ENCODE measurements at places on chromosomes 2 and 18. TPM values are rescaled to one million over a fixed set of nuclear protein-coding genes. Genes with fewer than 3 reads are reported as not detected.
A peak's percentile ranks its signal among the peaks of the same experiment; 100 is the strongest.

GRCh38 chr2:157565550-157565949, 63.1 kb downstream of the ACVR1C start:
- H3K4me3 ChIP-seq: no peak overlapping the region
- H3K4me1 ChIP-seq: no peaks in the 10 kb centered on the region
- no peak for DNase-seq
- no peaks in the 10 kb centered on the region for H3K27me3 ChIP-seq
- no peaks in the 10 kb centered on the region for H3K36me3 ChIP-seq

Gene FN1
- 2,058 TPM for total RNA-seq

- DNase-seq: no peak
- H3K4me3 ChIP-seq: no peak overlapping the region
Measured at GRCh38 chr2:72291059-72291458, 143.4 kb upstream of the CYP26B1 start.

DNA sequence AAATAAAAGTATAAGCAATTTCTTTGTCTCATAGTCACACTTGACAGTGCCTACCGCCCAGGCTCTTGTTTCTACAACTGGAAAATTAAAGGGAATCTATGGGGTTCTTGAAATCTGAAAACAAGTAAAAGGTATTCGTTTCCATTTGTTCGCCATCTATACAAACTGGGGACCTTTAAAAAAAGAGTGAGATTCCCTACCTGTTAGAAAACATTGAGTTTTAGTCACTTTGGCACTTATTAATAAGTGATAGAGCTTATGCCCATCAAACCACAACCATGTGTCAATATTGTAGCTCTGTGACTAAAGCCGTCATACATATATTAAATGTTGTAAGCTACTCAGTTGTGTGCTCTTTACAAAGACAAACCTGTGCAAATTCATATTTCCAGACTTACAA, 13.2 kb downstream of the FN1 start:
- H3K4me1 ChIP-seq: peaks cover 31% of the 10 kb centered on the region
- peak overlapping the region; percentile 43 for H3K27ac ChIP-seq
- H3K36me3 ChIP-seq: peaks cover 96% of the 10 kb centered on the region
- no peak overlapping the region for H3K4me3 ChIP-seq
- H3K27me3 ChIP-seq: no peaks in the 10 kb centered on the region

- H3K4me1 ChIP-seq: peaks cover 4% of the 10 kb centered on the region
- H3K36me3 ChIP-seq: peaks cover 36% of the 10 kb centered on the region
- DNase-seq: no peak
- H3K27ac ChIP-seq: no peak overlapping the region
Measured at GRCh38 chr2:215358312-215358845, 46.5 kb downstream of the ATIC start.

GRCh38 chr2:57479981-57480380, 566.6 kb upstream of the VRK2 start:
- no peak for DNase-seq
- no peaks in the 10 kb centered on the region for H3K36me3 ChIP-seq
- no peak overlapping the region for H3K4me3 ChIP-seq
- no peaks in the 10 kb centered on the region for H3K27me3 ChIP-seq
- H3K27ac ChIP-seq: no peak overlapping the region
- H3K4me1 ChIP-seq: no peaks in the 10 kb centered on the region

GRCh38 chr2:58594175-58594574, 353.1 kb upstream of the FANCL start:
- H3K27ac ChIP-seq: no peak overlapping the region
- H3K4me3 ChIP-seq: no peak overlapping the region
- peak; percentile 60 for DNase-seq
- no peaks in the 10 kb centered on the region for H3K4me1 ChIP-seq
- no peaks in the 10 kb centered on the region for H3K36me3 ChIP-seq

- H3K27me3 ChIP-seq: no peaks in the 10 kb centered on the region
- H3K4me3 ChIP-seq: peak overlapping the region; percentile 20
- peak; percentile 55 for DNase-seq
- H3K36me3 ChIP-seq: peaks cover 61% of the 10 kb centered on the region
Measured at GRCh38 chr2:9356261-9356660, 67.1 kb downstream of the ITGB1BP1 start.

GRCh38 chr2:23901966-23902846, 24.7 kb downstream of the ATAD2B start:
- no peaks in the 10 kb centered on the region for H3K27me3 ChIP-seq
- H3K4me1 ChIP-seq: peaks cover 24% of the 10 kb centered on the region
- DNase-seq: peak; percentile 35
- H3K27ac ChIP-seq: no peak overlapping the region
- H3K4me3 ChIP-seq: no peak overlapping the region

Gene DSG4
- not detected for total RNA-seq

GRCh38 chr18:9890196-9890595, 4.4 kb downstream of the TXNDC2 start:
- peaks cover 5% of the 10 kb centered on the region for H3K4me1 ChIP-seq
- no peaks in the 10 kb centered on the region for H3K27me3 ChIP-seq
- H3K27ac ChIP-seq: no peak overlapping the region

Gene TMEM247
- total RNA-seq: not detected

DNA sequence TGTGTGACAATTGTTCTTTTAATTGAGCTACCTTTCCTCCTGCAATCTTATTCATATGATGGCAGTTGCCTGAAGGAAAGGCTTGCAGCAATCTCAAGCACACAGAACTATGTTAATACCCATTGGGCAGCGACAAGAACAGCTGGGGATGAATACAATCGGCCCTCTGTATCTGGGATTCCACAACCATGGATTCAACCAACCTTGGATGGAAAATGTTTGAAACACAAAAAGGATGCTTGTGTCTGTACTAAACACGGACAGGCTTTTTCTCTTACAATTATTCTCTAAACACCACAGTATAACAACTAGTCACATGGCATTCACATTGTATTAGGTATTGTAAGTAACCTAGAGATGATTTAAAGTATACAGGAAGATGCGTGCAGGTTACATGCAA, 256.1 kb upstream of the SIX2 start:
- peaks cover 5% of the 10 kb centered on the region for H3K4me1 ChIP-seq
- no peak overlapping the region for H3K4me3 ChIP-seq
- no peaks in the 10 kb centered on the region for H3K36me3 ChIP-seq
- H3K27ac ChIP-seq: no peak overlapping the region

DNA sequence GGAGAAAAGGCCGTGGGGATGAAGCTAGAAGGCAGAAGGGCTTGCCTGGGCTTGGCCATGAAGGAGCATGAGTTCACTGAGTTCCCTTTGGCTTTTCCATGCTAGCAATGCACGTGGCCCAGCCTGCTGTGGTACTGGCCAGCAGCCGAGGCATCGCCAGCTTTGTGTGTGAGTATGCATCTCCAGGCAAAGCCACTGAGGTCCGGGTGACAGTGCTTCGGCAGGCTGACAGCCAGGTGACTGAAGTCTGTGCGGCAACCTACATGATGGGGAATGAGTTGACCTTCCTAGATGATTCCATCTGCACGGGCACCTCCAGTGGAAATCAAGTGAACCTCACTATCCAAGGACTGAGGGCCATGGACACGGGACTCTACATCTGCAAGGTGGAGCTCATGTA, 2.9 kb downstream of the CTLA4 start:
- H3K4me3 ChIP-seq: no peak overlapping the region
- H3K4me1 ChIP-seq: no peaks in the 10 kb centered on the region
- peaks cover 18% of the 10 kb centered on the region for H3K27me3 ChIP-seq
- no peak overlapping the region for H3K27ac ChIP-seq

DNA sequence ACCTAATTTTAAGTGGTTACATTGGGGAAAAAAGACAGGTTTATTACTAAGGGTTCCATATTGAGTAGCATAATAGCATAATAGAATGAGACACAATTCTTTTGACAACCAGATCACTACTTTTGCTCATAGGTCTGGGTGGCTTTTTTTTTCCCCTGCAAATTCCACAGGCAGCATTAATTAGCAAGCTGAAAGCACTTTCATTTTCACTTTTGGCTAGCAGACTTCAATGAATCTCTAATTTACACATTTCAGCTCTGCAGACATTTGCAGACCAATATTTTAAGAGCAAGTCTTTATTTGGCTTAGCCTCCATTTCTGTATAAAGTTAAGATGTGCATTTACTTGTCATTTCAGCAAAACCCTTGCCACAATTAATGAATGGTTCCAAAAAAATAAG, 185.5 kb downstream of the NOL4 start:
- peak overlapping the region; percentile 4 for H3K4me3 ChIP-seq
- DNase-seq: peak; percentile 18
- no peaks in the 10 kb centered on the region for H3K36me3 ChIP-seq
- H3K27ac ChIP-seq: no peak overlapping the region

GRCh38 chr2:68632021-68632420, 11.4 kb upstream of the PROKR1 start:
- no peak overlapping the region for H3K27ac ChIP-seq
- H3K27me3 ChIP-seq: no peaks in the 10 kb centered on the region
- H3K4me1 ChIP-seq: peaks cover 15% of the 10 kb centered on the region

DNA sequence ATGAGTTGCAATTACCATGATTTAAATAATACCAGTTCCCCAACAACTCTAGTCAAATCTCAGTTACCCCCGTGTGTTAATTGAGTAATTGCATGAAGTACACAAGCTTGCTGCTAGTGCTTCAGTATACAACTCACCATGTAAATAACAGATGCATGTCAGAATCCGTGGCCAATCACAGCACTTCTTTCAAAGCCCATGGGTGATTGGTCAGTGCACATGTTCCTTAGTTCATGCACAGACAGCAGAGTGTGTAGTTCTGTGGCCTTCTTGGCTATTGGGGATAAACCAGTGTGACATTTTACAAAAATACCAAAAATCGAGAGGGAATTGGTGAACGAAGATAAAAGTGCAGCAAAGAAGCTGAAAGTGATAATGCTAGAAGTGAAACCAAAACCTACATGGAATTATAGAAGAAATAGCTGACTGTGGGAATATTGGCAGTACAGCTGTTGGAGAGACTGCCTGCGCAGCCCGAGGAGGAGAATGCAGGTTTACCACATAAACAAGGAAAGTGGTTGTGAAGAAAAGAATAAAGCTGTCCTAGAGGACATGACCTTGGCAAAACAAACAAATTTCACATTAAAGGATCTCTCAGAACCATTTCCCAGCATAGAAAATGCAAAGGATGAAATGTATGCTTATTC, 59.4 kb downstream of the NEDD4L start:
- no peak overlapping the region for H3K4me3 ChIP-seq
- DNase-seq: no peak
- H3K27ac ChIP-seq: no peak overlapping the region
- H3K4me1 ChIP-seq: no peaks in the 10 kb centered on the region

Gene WDCP
- total RNA-seq: 26.6 TPM

Gene RTKN
- total RNA-seq: 29.6 TPM

DNA sequence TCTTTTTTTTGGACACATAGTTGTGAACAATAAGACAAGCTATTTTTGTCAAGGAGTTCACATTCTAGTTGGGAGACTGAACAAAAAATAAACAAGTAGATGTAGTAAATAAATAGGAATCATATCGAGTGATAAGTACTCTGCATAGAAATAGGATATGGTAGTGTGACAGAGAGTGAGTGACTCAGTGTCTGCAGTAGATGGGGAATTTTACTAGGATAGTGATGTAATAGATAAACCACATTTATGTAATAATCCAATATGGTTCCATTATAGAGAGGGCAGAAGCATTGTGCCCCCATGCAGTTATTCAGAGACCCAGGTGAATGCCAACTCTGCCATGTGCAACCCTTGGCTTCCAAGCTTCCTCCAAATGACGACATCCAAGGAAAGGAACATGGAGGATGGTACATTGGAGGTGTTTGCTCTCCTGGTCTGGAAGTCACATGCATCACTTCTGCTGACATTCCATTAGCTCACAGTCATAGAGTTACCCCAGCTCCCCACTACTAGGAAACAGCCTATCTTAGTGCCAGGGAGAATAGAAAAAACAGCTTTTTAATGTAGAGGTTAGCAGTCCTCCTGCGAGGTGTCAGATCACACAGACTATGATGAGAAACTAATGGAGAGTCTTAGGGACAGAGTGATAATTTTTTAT, 595.4 kb downstream of the NYAP2 start:
- peaks cover 17% of the 10 kb centered on the region for H3K4me1 ChIP-seq
- H3K36me3 ChIP-seq: no peaks in the 10 kb centered on the region
- no peak overlapping the region for H3K27ac ChIP-seq
- DNase-seq: no peak
- no peak overlapping the region for H3K4me3 ChIP-seq

Gene GRHL1
- total RNA-seq: 0.13 TPM

DNA sequence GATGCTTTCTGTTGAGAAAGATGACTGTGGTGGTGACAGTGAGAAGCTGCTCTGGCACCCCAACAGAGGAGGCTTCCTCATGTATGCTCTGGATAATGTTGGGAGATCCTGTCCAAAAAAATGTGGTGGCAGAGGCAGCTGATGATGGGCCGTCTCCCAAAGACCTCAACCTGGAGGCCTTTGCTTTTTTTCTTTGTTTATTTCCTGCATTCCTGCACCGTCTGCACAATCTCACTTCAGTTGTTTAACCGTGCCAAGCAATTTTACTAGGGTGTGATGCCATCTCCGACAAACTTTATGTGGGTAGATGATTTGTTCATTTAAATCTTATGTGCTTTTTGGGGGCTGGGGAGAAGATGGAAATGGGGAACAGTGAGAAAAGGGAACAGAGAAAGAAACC, 62.2 kb upstream of the IGFBP5 start:
- H3K36me3 ChIP-seq: no peaks in the 10 kb centered on the region
- no peaks in the 10 kb centered on the region for H3K27me3 ChIP-seq
- H3K27ac ChIP-seq: no peak overlapping the region

Gene ZNF396
- 0.84 TPM for total RNA-seq

GRCh38 chr2:191222507-191222906, 22.7 kb upstream of the MYO1B start:
- no peak for DNase-seq
- H3K36me3 ChIP-seq: no peaks in the 10 kb centered on the region
- H3K27ac ChIP-seq: no peak overlapping the region
- no peaks in the 10 kb centered on the region for H3K27me3 ChIP-seq
- H3K4me3 ChIP-seq: no peak overlapping the region

DNA sequence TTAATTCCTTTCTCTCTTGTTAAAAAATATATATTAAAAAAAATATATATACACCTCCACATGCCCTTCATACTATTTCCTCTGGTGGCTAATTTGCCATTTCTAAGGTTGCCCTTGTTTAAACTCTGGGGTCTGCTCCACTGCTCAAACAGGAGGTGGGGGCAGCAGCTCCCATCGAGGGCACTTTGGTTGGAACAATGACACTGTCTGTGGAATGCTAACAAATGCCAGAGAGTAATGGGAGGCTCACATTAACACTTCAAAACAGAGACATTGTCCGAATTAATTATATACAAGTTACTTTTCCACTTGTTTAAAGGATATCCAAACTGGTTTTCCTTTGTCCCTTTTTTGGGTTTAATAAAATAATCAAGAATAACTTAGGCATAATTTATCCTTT, 58.8 kb upstream of the CD302 start:
- no peak overlapping the region for H3K27ac ChIP-seq
- no peak overlapping the region for H3K4me3 ChIP-seq
- peaks cover 4% of the 10 kb centered on the region for H3K27me3 ChIP-seq
- DNase-seq: no peak
- H3K36me3 ChIP-seq: no peaks in the 10 kb centered on the region
- no peaks in the 10 kb centered on the region for H3K4me1 ChIP-seq

All from A673 (cell line).